Esophagus squamous epithelium (tissue), 5 donors: ENCODE measurements at places on chromosomes 1 and 21. TPM values are rescaled to one million over a fixed set of nuclear protein-coding genes. Genes with fewer than 3 reads are reported as not detected.

DNA sequence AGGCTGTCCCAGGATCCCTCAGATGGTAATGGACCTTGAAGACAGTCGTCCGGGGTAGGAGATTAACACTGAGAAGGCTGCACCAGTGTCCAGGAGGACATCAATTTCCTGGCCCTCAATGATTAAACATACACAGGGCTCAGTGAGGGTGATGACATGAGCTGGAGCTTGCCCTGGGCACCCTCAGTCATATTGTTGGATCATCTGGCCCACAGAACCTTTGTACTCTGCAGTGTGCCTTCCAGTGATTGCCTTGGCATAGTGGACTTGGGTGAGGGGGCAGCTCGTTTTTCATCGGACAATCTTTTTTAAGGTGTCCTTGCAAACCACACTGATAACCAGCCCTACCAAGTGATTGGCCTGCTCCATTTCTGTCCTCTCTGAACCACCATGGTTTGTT is 111.1 kb upstream of the SGIP1 start:
- no peaks in the 10 kb centered on the region for H3K4me1 ChIP-seq
- H3K27me3 ChIP-seq = no peaks in the 10 kb centered on the region
- DNase-seq = no peak
- no peaks in the 10 kb centered on the region for H3K36me3 ChIP-seq
- H3K4me3 ChIP-seq = no peak overlapping the region

DNA sequence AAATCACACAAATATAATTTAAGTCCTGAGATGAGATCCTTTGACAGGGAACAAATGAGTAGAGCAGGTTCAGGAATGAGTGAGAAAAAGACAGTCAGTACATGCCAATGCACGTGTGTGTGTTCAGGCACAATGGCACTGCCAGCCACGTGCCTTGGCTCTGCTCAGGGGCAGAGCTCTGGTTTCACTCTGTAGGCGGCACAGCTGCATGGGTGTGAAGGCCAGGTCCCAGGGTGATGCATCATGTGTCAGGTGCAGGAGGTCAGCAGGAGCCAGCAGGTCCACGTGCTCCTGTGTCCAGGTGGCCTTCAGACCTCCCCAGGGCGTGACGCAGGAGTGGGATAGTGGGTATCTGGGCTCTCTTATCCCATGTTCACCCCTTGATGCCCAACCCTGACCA is 386.1 kb downstream of the KCNH1 start:
- no peaks in the 10 kb centered on the region for H3K27me3 ChIP-seq
- DNase-seq = no peak
- no peak overlapping the region for H3K27ac ChIP-seq
- H3K4me1 ChIP-seq = peaks cover 6% of the 10 kb centered on the region

RASSF5 gene
- 29.2 TPM for total RNA-seq

DNA sequence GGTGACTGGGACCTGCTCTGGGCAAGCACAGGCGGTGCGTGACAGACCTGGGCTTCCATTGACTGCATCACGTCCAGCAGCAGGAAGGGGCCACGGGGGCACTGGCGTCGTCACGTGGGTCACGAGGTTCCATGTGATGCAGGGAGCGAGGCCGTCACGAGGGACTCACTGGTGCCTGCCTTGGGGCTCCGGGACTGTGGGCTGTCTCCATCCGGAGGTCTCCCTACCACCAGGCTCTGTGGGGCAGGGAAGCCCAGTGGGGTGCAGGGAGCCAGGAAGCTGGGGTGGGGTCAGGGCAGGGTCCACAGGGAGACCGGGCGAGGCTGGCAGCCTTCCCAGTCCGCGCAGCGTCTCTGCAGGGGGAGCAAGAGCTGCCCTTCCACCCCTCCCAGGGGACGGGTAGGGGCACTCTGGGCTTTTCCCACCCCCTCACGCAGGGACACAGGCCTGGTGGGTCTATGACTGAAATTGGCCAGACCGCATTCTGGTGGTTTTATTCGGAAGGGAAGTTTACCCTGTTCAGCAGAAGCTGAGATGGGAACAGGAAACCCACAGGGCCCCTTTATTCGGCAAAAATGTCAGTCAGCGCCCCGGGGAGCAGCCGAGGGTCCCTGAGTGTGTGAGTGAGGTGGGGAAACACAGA is 416 bp upstream of the TNFRSF14 start:
- peaks cover 28% of the 10 kb centered on the region for H3K36me3 ChIP-seq
- no peaks in the 10 kb centered on the region for H3K27me3 ChIP-seq
- H3K4me3 ChIP-seq = peak overlapping the region; percentile 71
- peaks cover 59% of the 10 kb centered on the region for H3K4me1 ChIP-seq
- peak overlapping the region; percentile 91 for H3K27ac ChIP-seq

- DNase-seq = no peak
- no peak overlapping the region for H3K4me3 ChIP-seq
- H3K27ac ChIP-seq = no peak overlapping the region
- H3K27me3 ChIP-seq = no peaks in the 10 kb centered on the region
- H3K36me3 ChIP-seq = no peaks in the 10 kb centered on the region
These were observed 12.7 kb upstream of the AIM2 start for GRCh38 chr1:159089184-159089791.

DNA sequence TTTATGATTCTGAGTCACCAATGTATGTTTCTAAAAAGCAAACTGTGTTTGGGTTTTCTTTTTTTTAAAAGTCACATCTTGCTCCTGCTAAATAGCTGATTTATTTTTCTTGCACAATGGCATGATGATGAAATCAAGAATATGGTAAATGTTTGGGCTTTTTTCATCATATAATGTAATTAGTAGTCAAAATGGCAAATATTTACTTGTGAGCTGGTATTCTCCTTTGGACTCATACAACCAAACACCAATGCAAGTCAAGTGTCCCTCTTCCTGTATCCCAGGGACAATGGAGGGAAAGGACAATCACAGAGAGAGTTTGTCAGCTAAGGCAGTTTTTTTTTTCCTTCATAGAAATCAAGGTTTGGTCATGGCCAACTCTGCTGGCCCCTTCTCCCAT is 94.6 kb upstream of the RALGPS2 start:
- no peaks in the 10 kb centered on the region for H3K36me3 ChIP-seq
- DNase-seq = no peak
- no peak overlapping the region for H3K4me3 ChIP-seq
- no peaks in the 10 kb centered on the region for H3K27me3 ChIP-seq

GRCh38 chr1:212600071-212600915 is 8.3 kb upstream of the ATF3 start:
- no peak overlapping the region for H3K27ac ChIP-seq
- H3K36me3 ChIP-seq = no peaks in the 10 kb centered on the region
- H3K27me3 ChIP-seq = no peaks in the 10 kb centered on the region

SMCP gene
- not detected for total RNA-seq

GBP4 gene
- total RNA-seq = 5.1 TPM

LRRC53 gene
- not detected for total RNA-seq

DNA sequence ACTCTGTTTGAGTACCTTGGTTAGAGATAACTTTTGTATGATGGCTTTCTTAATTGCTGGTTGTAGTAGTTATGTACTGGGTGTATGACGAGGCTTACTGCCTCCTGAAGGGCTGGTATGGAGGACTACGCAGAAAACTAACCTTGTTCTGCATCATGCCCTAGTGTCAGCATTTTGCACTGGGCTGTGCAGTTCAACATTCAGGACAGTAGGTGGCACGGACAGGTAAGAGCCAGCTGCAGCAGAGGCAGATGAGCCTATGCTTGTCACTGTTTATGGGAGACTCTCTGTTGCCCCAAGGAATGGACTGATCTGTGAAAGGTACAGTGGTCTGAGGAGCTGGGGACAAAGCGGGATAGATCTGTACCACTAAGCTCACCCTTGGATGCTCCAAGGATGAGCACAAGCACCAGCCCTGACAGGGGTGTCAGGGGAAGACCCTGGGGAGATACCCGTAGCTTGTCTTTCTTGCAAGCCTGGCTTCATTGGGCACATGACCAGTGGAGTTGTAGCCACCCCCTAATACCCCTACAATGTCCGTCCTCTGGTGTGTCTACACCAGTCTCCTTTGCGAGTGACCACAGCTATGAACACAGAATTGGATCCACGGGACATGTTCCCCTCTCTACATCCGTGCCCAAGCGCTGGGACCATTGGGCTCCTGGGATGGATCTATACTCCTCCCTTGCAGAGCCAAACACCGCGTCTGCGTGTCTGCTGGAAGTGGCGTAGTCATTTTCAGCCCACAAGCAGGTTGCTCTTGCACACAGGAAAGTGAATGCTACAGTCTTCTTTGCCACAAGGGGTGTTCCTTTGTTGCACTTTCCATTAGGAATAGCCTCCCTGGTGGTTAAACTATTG is 51.1 kb upstream of the CFHR3 start:
- H3K27ac ChIP-seq = no peak overlapping the region
- H3K36me3 ChIP-seq = no peaks in the 10 kb centered on the region
- no peak overlapping the region for H3K4me3 ChIP-seq
- DNase-seq = no peak

DNA sequence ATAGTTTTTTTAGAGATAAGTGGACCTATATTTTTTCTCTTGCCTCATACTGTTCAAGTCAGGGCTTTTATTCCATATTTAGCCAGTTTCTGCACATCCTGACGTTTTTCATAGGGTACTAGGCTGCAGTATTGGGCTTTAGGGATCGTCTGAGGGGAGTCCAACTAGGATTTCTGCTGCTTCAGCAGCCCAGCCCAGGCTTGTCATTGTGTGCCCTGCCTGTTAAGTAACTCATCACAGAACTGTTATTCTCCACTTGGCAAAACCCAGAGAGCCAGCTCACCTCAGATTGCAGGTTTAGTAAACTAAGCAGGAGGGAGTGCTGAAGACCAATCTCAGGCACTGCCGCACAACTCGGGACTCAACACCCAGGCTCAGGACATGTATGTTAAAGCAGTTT is 2.8 kb downstream of the GALNT2 start:
- no peaks in the 10 kb centered on the region for H3K36me3 ChIP-seq
- H3K27ac ChIP-seq = no peak overlapping the region
- H3K4me3 ChIP-seq = no peak overlapping the region
- H3K4me1 ChIP-seq = peaks cover 54% of the 10 kb centered on the region
- no peaks in the 10 kb centered on the region for H3K27me3 ChIP-seq
- no peak for DNase-seq

PRELP gene
- total RNA-seq = 14.8 TPM
